ENCODE measurements at places on chromosomes 1 and 21. TPM values are rescaled to one million over a fixed set of nuclear protein-coding genes. Genes with fewer than 3 reads are reported as not detected.
A peak's percentile ranks its signal among the peaks of the same experiment; 100 is the strongest.

DNA sequence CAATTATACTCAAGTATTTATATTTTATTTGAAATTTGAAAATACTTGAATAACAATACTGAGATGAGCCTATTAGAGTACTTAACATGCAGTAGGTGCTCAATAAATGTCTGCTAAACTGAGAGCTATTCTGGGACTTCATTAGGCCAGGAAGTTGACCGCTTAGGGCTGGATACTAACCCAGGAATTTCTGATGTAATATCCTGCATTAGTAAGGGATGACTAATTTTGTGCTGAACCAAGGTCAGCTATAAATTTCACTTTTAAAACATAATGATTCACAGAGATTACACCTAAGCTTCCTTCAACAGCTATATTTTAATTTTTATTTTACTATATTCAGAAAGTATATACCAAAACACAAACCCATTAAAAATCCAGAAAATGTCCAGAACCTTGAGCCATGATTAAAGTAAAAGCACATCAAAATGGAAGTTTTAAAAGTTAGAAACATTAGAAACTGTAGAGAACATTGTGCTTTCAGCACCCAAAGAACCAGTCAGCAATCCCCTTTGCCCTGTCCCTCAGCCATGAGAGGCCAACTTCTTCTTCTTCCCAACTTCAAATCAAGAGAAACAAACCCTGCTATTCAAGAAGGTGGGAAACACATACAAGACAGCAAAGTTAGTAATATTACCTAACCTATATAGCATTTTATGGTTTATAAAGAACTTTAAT lies 35.4 kb downstream of the WNT2B start:
- peak; percentile 89 for DNase-seq

DNA sequence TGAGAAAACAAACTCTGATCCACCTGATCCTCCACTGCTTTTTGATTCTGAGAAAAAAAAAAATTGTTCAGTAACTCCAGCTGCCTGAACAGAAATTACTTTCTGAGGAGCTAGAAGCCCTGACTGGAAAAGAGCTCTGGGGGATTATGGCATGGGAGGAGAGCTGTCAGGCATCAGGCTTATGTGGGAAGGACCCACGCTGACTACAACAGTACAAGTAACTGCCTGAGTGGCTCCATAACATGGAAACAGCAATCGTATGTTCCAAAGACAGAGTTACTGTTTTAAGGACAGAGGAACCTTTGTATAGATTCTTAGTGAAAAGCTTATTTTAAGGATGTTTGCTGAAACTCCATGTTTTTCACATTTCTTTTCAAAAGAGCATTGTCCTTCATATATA lies 1.2 kb upstream of the ANGPTL7 start:
- no peak for DNase-seq

DNA sequence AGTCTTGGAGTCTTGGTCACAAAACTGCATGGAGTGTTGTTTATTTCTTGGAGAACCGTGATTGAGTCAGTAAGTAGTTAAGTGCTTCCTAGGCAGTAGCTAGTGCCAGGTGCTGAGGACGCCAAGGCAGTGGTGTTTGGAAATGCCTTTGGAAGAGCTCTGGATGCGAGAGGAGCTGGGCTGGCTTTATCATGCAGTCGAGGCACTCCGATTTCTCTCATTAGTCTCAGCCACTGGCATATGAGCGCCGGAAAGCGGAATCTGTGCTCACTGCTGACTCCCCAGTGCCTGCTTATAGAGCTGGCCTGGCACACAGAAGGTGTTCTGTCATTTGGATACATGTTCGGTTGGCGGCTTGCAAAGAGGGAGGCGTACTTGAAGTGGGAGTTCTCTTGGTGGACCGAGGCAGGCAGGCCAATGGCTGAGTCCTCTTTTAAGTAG lies 3.6 kb downstream of the TENT5C start:
- no peak for DNase-seq

GRCh38 chr1:115246526-115246925 lies 91.5 kb downstream of the NGF start:
- DNase-seq: no peak

DNA sequence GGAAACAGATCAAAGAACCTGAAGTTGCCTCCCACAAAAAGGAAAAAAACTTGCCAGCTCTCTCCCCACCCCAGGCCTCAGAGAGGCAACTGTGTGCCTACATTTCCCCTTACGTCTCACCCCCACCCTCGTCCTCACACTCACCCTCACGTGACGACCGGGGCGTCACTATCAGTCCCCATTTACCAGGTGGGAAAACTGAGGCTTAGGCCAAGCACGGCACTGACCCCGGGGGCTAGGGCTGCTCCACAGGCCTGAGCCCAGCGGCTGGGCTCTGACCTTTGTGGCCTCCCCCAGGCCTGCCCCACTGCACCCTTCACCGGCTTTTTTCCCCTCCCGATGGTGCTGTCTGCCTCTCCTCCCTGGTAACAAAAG lies 51.5 kb upstream of the RUNX3 start:
- no peak for DNase-seq

DNA sequence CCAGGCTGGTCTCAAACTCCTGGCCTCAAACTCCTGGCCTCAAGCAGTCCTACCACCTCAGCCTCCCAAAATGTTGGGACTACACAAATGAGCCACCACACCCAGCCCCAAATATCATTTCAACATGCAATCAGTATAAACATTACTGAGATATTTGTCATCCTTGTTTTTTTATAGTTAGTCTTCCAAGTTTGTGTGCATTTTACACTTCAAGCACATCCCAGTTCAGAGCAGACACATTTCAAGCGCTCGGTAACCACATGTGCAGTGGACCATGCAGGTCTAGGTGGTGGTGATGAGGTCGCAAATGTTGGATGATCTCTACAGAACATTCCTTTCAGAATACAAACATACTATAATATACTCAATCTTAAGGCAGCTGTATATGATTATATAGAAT lies 23.8 kb upstream of the APP start:
- DNase-seq: no peak

- peak; percentile 42 for DNase-seq
Observed at GRCh38 chr1:205598841-205599668, 32.8 kb downstream of the ELK4 start.

GRCh38 chr1:61506236-61506635 lies 218.7 kb downstream of the TM2D1 start:
- no peak for DNase-seq

DNA sequence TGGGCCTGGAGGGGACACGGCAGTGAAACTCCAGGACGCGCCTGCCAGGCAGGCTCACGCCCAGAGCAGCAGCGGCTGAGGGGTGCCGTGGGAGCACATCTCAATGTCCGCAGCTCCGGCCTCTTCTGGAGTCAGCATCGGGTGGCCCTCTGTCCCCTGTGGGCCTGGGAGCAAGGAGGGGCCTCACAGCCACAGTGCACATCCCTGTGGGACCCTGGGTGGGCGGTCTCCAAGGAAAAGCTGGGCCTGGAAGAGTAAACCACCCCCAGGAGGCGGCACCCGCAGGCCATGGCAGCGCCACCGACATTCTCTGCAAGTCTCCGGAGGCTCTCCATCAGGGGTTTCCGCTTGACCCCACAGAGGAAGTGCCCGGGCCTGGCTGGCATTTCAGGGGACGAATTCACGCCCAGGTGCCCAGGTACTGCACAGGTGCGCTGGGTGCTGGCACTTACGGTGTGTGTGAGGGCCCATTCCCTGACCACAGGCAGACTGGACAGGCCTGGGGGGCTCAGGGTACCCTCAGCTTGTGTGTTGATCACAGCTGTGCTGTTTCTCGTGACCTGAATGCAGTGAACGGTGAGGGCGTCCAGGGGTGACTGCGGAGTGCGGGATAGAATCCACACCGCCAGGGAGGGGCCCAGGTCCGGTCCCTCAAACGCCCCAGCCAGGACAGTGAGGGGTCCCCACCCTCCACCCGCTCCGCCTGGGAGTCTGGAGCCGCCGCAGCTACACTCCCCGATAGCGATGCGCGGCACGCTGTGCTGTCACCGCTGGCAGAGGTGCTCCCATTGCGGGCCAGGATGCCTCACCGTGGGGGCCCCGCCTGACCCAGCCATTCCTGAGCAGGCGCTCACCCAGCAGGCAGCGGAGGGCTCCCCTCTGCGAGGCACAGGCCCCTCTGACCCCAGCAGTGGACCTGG lies 16.6 kb upstream of the RNF223 start:
- no peak for DNase-seq

DNA sequence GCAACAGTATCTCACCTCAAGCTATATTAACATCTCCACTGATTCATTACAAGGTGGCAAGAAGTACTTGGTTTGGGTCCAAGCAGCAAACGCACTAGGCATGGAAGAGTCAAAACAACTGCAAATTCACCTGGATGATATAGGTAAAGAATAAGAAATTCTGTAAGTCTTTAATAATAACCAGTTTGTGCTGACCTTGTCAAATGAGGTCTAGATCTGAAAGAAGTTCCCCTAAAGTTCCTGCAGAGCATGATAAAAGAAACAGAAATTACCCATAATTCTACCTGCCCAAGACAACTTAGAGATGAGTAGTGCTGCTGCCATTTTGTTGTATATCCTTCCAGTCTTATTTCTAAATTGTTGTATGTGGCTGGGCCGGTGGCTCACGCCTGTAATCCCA lies 34.5 kb downstream of the IL23R start:
- DNase-seq: no peak

- no peak for DNase-seq
Observed at GRCh38 chr1:87400813-87401212, 72.1 kb downstream of the LMO4 start.

DNA sequence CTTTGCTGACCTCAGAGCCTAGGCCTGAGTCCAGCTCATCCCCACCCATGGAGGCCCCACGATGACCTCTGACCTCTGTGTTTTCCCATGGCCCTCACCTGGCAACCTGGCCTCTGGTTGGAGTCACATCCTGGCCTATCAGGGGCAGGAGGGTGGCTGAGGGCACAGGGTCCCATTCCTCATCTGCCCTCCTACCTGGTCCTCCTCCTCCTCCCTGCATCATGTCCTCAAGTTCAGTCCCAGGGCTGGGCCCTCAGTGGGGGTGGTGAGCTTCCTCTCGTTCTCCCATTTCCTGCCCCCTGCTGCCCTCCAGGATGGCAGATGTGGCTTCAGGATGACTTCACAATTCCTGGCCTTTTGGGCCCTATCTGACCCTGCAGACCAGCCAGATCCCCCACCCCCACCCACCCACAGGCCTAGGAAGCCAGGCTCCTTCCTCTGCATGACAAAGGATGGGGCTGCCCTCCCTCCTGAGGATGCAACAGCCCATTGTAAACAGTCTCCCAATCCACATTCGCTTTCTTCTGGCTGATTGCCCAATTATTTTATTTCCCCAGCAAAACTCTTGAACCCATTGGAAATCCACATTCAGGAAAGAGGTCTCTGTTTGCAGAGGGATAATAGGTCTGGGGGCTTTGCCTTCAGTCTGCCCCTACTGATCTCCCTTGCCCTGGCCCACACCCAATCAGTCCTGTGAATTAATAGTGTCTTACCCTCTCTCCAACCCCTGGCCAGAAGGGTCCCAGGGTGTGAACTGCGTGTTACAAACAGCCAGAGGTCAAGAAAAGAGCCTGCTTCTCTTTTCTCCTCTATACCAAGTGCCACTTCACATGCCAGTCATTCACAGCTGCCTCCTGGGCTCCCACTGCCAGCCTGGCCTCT lies 10.3 kb upstream of the LEFTY1 start:
- DNase-seq: no peak

GRCh38 chr1:59285691-59286090 lies 11.2 kb upstream of the FGGY start:
- DNase-seq: no peak

DNA sequence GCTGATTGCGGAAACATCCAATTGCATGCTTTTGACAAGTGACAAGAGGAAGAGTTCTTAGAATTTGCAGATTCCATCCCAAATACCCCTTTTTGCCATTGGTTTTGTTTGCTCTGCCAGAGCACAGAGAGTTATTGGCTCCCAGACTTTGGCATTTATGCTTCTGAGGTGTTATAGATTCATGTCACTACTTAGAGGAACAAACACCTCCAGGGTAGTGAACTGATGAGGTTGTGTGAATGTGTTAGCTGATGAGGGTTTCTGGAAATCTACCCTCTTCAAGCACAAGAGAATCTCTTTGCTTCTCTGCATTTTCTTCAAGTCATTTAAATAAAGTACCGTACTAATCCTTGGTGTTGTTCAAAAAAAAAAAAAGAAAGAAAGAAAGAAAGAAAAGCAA lies 33.9 kb upstream of the BRINP3 start:
- DNase-seq: no peak

DNA sequence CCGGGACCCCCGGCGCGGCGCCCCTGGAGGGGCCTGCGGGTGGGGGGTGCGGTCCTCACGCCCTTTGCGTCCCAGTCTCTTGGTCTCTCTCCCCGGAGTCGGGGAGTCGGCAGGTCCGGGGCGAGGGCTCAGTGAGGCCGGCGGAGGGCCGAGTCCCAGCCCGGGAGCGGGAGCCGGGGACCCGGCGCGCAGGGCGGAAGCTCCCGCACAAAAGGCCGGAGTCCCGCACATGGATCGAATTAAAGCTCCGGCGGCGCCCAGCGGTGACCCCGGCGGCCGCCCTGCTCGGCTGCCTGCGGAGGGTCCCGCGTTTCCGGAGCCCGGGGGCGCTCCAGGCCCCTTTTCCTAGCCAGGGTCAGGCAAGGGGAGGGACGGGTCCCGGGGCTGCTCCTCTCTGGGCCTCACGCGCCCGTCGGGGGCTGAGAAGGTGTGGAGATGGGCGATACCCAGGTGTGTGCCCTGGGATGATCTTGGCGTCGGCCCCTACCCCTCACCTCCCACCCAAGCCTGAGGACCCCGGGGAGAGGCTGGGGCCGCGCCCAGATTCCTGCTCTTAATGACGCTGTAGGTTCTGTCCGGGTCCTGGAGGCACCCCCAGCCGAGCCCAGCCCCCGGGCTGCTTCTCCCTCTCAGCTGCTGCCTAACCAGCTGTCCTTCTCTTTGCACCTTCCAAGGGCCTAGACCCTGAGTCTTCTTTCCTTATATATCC lies 512 bp downstream of the FBLIM1 start:
- no peak for DNase-seq

DNA sequence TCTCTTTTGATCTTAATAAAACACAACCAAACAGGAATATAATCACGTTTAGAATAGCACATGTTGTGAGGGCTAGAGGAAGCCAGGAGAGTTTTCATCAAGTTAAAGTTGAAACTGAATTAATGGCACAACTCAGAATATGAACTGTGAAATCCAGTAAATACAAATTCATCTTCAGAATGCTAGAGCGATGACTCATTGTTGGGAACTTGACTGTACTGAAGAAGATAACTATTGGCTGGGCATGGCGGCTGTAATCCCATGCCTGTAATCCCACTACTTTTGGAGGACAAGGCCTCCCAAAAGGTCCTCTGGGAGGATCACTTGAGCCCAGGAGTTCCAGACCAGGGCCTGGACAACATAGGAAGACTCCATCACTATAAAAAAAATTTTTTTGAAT lies 8.8 kb downstream of the SYF2 start:
- DNase-seq: no peak

GRCh38 chr1:109917768-109918606 lies 7.3 kb downstream of the CSF1 start:
- DNase-seq: no peak

CD164L2 gene
- not detected for total RNA-seq

TMEM81 gene
- total RNA-seq: 3.0 TPM

TP73 gene
- total RNA-seq: not detected

MAGI3 gene
- 5.4 TPM for total RNA-seq

HSD3B1 gene
- 0.07 TPM for total RNA-seq

TMEM125 gene
- total RNA-seq: 7.0 TPM

LRRC38 gene
- not detected for total RNA-seq

TRIM58 gene
- 6.0 TPM for total RNA-seq

MYOG gene
- total RNA-seq: not detected

All from epithelial cell of proximal tubule (primary cell).